ENCODE measurements at places on chromosomes 11 and 22. TPM values are rescaled to one million over a fixed set of nuclear protein-coding genes. Genes with fewer than 3 reads are reported as not detected.

NEFH gene
- 0.97 TPM for total RNA-seq

CATSPER1 gene
- 0.61 TPM for total RNA-seq

SYCE3 gene
- total RNA-seq: not detected

EXPH5 gene
- under 0.01 TPM for total RNA-seq

LRRC74B gene
- not detected for total RNA-seq

FJX1 gene
- total RNA-seq: 39.0 TPM

CSKMT gene
- total RNA-seq: 3.6 TPM

NCF4 gene
- total RNA-seq: not detected

ELF5 gene
- not detected for total RNA-seq

INS gene
- total RNA-seq: not detected

MS4A6E gene
- not detected for total RNA-seq

B4GALNT4 gene
- 0.46 TPM for total RNA-seq

SPI1 gene
- not detected for total RNA-seq

PGA5 gene
- not detected for total RNA-seq

SYNGR1 gene
- total RNA-seq: 2.6 TPM

MS4A14 gene
- not detected for total RNA-seq

TNNI2 gene
- not detected for total RNA-seq

OR5AN1 gene
- not detected for total RNA-seq

KCNE3 gene
- 1.2 TPM for total RNA-seq

RIC3 gene
- not detected for total RNA-seq

OR52I1 gene
- not detected for total RNA-seq

MIAT gene
- total RNA-seq: 0.46 TPM

ELP4 gene
- total RNA-seq: 14.6 TPM

MRGPRE gene
- not detected for total RNA-seq

SCN4B gene
- under 0.01 TPM for total RNA-seq

KCNJ1 gene
- total RNA-seq: not detected

RNF169 gene
- total RNA-seq: 20.2 TPM

CDON gene
- total RNA-seq: 1.9 TPM

PPP6R3 gene
- 144 TPM for total RNA-seq

COMMD9 gene
- 24.5 TPM for total RNA-seq

OR51B2 gene
- total RNA-seq: not detected

KCNQ1OT1 gene
- 0.65 TPM for total RNA-seq

EHBP1L1 gene
- total RNA-seq: 31.2 TPM

GVQW3 gene
- 3.0 TPM for total RNA-seq

IFITM1 gene
- 92.6 TPM for total RNA-seq

MFNG gene
- total RNA-seq: 84.5 TPM

RFPL1 gene
- total RNA-seq: not detected

DCDC1 gene
- under 0.01 TPM for total RNA-seq

OR52A1 gene
- total RNA-seq: not detected

ZNHIT2 gene
- total RNA-seq: 10.1 TPM

EED gene
- 19.5 TPM for total RNA-seq

OR5AR1 gene
- not detected for total RNA-seq

ISX gene
- not detected for total RNA-seq

UQCC3 gene
- total RNA-seq: 9.7 TPM

ALKBH3 gene
- 41.2 TPM for total RNA-seq

CFAP300 gene
- not detected for total RNA-seq

DMC1 gene
- total RNA-seq: 1.6 TPM

POLD4 gene
- 41.0 TPM for total RNA-seq

Measured in epithelial cell of umbilical artery (primary cell).